Activated naive CD4-positive, alpha-beta T cell treated with Interleukin-2 at 50 U/mL for 16 hours (primary cell): ENCODE measurements at places on chromosomes 12 and 14.

- no peak for DNase-seq
These were observed 64.5 kb upstream of the DAAM1 start for GRCh38 chr14:59123975-59124374.

GRCh38 chr14:32375663-32376062 lies 46.6 kb downstream of the AKAP6 start:
- DNase-seq: no peak

DNA sequence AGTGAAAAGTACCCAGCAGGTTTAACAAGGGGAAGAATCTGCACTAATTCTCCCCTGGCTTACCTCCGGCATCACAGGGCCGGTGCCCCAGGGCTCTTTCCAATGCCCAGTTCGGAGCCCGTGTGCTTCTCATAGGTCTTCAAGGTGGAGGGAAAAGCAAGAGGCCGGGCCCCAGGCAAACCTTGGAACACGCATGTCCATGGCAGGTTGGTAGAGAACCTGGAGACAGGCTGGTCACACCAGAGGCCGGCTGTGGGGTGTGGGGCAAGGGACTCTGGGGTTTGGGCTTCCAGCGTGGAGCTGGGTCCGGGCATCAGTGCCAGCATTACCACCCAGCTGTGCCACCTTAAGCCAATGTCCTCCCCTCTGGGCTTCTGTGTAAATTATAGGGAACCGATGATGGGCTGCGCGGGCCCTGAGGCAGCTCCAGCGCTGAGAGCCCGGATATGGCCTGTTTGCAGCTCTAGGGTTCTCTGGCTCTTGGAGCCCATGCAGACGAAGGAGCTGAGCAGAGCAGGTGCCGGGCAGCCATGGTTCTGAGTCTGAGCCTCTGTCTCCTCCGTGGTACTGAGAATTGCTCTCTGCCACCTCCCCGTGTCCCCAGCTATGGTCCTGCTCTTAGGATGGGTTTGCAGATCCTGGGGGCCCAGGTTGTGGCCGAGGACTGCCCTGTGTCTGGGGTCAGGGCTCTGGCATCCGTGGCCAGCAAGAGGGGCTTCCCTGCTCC lies 197.0 kb upstream of the C14orf180 start:
- no peak for DNase-seq

DNA sequence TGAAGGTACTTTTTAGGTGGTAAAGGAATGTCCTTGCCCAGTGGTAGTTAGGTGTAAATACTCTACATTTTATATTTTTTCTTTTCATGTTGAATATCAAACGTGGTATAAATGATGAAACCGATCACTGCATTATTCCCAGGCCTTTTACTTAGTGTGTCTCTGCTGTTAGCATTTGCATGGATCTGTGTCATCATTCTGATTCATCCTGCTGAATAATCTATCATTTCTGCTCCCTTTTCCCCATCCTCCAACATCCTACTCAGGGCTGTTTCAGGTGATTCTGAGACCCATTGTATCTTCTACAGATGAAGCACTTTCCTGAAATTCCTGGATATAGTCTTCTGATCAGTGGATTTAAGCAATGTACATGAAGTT lies 61.0 kb upstream of the PTHLH start:
- no peak for DNase-seq

DNA sequence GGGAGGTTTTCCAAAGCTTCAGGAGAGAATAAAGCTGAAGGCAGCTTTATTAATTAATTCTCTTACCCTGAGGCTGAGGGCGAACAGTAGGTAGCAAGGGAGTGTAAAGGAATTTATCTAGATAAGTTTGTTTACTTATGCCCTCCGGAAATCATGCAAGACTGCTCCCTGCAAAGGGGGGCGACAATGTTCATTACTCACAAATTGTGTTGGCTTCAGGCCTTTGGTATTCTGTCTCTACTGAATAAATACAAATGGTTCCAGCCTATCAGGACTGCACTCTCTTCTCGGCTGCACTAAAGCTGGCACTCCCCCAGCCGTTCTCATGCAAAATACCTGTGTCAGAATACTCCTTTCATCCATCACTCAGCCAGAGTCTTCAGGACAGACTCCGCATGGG lies 120.8 kb downstream of the PPHLN1 start:
- no peak for DNase-seq

GRCh38 chr14:87935081-87935828 lies 57.7 kb downstream of the GALC start:
- no peak for DNase-seq

GRCh38 chr12:4421590-4422031 lies 24.0 kb downstream of the FGF6 start:
- no peak for DNase-seq

- no peak for DNase-seq
These were observed 16.5 kb downstream of the JAG2 start for GRCh38 chr14:105151838-105152793.

DNA sequence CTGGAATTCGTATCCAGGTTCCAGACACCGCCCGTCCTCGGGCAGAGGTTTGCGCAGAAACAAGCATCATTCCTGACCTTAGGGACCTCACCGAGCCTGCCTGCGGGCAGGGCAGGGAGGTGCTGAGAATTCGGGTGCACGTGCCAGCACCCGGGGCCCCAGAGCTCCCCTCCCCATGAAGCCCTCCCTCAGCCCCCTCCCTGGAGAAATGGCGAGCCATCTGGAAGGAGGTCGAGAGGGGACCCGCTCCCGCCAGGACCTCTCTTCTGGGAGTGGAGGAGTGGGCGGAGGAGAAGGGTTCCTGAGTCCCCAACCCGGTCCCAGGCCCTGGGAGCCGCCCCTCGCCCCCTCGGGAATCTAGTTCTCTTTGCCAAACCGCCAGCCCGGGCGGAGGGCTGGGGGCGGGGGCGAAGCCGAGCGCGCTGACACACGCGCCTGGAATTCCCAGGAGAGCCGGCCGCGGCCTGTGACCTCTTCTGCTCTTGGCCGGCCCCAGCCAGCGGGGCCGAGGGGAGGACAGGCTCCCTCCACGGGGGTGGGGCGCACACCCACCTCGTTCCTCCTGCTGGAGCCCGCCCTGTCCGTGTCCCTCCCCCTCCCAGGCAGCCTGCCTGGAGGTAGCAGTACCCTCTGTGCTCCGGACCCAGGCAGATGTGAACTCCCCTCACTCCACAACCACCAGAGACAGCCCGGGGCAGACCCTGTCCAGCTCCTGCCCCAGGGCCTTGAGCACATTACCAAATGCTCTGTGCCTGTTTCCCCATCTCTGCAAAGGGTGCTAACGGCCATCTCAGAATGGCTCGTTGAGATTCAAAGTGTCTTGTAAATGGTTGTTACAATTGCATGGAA lies 23.0 kb upstream of the GPR132 start:
- DNase-seq: no peak

DNA sequence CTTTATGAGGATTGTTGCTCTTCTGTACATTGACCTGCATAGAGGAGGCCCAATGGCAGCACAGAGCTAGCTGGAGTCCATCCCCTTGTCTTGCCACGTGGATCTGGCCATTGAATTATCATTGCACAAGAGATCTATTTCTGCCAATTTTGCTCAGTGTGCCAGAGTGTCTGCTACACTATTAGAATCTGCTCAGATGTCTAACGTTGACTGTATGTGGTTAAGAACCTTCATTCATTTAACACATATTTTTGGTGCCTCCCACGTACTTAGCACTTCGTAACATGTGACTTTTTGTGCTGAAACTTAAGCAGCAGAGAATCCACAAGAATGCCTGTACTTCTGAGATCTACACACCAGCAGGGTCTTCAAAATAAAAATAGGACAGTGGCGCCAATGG lies 166.0 kb upstream of the VASH1 start:
- DNase-seq: no peak

DNA sequence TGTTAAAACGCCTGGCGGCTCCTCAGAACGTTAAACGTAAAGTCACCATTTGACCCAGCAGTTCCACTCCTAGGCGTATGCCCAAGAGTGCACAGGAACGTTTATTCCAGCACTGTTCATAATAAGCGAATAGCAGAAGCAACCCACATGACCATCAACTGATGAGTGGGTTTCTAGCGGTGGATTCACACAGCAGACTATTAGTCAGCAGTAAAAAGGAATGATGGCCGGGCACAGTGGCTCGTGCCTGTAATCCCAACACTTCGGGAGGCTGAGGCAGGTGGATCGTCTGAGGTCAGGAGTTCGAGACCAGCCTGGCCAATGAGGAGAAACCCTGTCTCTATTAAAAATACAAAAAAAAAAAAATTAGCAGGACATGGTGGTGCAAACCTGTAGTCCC lies 22.4 kb upstream of the FBRSL1 start:
- no peak for DNase-seq

DNA sequence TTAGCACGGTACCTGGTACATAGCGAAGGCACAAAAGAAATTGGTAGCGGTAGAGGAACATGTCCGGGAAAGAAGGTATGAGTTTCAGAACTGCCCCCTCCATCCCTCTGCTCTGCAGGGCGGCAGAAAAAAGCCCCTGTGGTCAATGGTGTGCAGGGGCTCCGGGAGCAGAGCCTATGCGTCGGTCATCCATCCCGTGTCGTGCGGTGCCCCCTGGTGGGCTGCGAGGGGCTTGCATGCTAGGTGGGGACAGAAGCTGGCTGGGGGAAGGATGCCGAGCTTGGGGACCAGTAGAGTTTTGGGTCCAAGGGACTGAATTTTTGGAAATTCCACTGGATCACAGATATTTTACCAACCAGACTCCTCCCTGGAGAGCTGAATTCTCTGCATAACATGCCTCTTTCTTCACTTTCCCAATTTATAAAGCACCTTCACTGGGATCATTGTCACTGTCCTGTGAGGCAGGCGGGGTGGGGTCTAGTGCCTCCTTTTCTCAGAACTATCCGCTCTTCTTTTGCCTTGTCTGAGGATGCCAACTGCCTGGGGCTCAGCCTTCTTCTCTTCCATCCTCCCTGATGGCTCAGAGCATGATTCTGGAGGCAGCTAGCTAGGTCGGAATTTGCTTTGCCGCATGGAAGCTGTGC lies 148.7 kb downstream of the SMOC1 start:
- peak; percentile 56 for DNase-seq

- no peak for DNase-seq
These were observed 2.6 kb upstream of the WNK1 start for GRCh38 chr12:749751-750270.

GRCh38 chr12:131033886-131034482 lies 80.3 kb downstream of the ADGRD1 start:
- DNase-seq: no peak

- DNase-seq: no peak
These were observed 73.4 kb downstream of the CAPZA3 start for GRCh38 chr12:18811273-18811672.

GRCh38 chr12:117450209-117450608 lies 88.8 kb upstream of the NOS1 start:
- DNase-seq: no peak

GRCh38 chr14:75242546-75243273 lies 35.9 kb upstream of the FOS start:
- DNase-seq: no peak

- DNase-seq: no peak
These were observed 70.8 kb upstream of the SRSF5 start for GRCh38 chr14:69696204-69696527.

GRCh38 chr12:127594351-127594970 lies 672.5 kb upstream of the TMEM132C start:
- DNase-seq: no peak

- no peak for DNase-seq
These were observed 363.4 kb upstream of the PDE3A start for GRCh38 chr12:20004952-20005351.

DNA sequence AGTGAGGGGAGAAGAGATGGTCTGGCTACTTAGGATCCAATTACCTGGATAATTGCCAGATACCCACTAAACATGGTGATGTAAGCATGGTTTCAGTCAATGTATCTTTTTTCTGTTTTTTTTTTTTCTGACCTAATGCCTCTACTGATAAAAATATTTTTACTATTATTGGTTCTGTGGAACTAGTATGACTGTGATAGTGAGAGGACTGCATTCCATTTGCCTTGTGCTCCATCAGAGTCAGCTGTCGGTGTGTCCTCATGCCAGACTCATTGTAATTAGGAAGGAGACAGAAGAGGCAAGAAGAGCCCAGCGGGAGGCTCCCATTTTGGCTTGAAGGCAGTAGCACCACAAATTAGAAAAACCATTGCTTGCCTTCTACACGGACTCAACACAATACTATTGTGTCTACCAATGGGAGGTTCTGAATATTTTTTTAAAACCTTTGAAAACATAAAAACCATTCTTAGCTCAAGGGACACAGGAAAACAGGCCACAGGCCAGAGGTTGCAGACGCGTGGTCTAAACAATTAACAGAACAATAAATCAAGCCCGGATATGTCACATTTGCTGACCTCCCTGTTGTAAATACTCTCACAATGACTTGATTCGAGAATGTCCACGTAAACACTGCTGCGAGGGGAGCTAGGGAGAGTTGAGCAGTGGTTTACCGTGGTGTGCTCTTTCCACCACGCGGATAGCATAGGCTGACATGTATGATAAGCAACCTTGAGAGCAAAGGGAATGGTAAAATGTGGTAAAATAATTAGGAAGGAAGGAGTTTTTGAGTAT lies 13.5 kb upstream of the DCP1B start:
- no peak for DNase-seq

DNA sequence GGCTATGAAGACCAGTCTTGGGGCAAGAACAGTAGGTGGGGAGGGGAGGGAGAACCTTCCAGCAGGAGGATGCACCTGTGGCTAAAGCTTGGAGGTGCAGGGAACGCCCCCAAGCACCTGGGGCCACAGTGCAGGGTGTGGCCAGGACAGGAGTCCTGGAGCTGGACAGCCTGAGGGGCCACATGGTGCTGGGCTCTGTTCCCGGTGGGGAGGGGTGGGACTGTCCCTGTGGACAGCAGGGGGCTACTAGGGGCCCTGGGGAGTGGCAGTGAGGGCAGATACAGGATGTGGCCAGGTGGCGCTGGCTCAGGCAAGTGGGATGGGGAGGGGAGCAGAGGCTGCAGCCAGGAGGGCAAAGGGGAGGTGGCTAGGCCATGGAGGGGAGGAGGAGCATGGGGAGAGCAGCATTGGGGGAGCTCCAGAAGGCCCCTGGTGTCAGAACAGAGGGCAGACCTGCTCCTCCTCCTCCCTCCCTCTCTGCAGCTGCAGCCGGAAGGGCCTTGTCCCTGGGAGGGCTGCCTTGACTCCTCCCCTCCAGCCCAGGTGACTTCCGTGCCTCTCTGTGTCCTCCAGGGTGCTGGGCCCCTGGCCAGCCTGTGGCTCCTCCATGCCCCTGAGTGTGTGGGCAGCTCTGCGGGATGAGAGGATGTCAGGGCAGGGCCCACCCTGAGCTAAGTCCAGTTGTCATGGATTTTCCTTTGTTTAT lies 68.4 kb upstream of the DLK1 start:
- DNase-seq: no peak

DNA sequence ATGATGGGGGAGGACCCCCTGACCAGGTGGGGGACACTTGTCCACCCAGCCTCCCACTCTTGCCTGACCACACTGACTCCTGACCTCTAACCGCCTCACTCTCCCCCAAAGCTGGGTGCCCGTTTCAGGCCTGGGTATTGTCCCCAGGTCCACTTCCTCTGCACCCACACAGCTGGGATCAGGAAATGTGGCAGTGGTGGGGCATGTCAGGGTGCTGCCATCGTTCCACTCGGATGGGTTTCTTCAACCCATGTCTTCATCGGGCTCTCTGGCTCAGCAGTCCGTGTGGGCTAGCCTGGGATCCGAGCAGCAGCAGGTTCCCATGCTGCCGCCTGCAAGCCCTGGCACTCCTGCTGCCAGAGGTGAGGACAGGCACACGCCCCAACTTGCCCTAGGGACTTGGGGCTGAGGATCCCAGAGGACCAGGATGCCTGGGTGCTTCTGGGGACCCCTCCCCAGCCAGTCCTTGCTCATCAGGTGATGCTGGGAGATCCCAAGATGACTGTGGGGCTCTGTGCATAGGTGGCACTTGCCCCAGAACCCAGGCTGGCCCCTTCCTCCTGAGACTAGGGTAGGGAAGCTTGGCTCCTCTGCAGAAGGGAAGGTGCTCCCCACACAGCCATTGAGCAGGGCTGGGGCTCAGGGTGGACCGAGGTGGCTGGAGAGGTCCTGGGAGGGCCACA lies 2.9 kb upstream of the CLBA1 start:
- no peak for DNase-seq

GRCh38 chr12:117850048-117850447 lies 118.7 kb downstream of the KSR2 start:
- DNase-seq: no peak
